ENCODE measurements at places on chromosomes 16 and 17. TPM values are rescaled to one million over a fixed set of nuclear protein-coding genes. Genes with fewer than 3 reads are reported as not detected.

DNA sequence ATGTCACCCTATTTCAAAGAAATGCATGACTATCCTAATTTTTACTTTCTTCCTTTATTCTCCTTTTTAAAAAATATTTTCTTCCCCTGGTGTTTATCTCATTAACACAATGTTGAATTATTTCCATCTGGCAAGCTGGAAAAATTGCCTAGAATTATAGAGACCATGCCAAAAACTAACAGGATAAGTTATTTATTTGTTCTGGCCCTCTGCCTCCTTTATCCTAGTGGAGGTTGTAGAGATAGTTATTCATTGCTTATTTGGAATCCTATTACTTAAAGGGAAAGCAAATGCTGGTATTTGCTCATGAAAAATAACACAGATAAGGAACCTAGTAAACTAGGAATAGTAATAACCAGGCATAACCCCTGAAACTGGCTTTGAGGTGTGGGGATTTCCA is 684.9 kb upstream of the KIF2B start:
- no peak for DNase-seq

GRCh38 chr16:8764525-8765250 is 32.8 kb downstream of the TMEM186 start:
- DNase-seq, result no peak

Gene PABPN1L
- total RNA-seq, result not detected

Gene CCDC78
- total RNA-seq, result 0.26 TPM

Gene NOTUM
- total RNA-seq, result 0.27 TPM

GRCh38 chr16:30187971-30188561 is 4.7 kb downstream of the CORO1A start:
- DNase-seq, result no peak

DNA sequence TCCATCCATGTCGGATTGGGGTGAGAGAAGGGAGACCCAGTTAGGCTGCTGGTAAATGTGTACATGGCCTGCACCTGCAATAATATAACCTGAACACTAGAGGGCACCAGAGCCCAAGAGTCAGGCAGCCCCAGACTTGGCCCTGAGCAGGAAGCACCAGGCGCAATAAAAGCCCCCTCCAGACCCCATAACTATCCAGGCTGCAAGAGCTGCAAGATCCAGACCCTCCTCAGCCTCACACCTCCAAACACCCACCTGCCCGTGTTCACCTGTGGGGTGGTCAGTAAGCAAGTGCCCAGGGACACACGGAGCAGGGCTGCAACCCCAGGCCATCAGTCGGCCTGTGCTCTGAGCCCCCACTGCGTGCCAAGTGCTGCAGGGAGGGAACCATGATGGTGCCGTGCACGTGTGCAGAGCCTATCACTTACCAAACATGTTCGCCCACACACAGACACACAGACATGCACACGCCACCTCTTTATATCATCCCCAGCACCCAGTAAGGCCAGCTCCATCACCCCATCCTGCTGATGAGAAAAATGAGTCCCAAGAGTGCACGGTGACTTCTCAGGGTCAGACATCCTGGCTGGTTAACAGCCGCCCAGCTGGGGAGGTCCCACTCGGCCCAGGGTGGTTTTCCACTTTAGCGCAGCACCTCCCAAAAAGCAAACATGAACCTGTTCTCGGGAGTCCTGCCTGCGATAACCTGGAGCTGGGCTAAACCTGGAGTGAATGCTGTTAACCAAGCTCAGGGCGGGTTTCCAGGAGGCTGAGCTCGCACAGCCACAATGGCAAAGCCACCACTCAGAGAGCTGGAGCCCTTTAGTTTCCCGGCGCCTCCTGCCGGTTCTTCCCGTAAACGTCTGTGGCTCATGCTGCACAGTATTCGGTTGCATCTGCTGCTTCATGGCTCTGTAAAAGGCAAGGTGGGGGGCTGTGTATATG is 439.8 kb downstream of the SOX9 start:
- no peak for DNase-seq

DNA sequence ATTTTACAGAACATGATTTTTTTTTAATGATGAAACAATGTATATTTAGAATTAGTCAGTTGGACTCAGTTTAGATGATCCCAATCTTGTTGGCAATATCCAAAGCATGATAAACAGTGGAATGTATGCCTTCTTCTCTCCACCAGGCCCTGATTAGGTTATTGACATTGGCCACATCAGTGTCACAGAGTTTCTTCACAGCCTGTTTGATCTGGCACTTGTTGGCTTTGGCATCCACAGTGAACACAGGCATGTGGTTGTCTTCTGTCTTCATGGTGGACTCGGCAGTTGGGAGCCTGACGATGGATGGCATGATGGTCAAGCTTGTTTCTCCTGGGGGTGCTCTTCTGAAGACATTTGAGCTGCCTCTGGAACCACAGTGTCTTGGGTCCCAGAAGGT is 317.5 kb downstream of the PMP22 start:
- no peak for DNase-seq
